ENCODE measurements at places on chromosomes 3 and 15. TPM values are rescaled to one million over a fixed set of nuclear protein-coding genes. Genes with fewer than 3 reads are reported as not detected.

- no peak overlapping the region for H3K27ac ChIP-seq
- H3K36me3 ChIP-seq, result peaks cover 5% of the 10 kb centered on the region
- H3K4me3 ChIP-seq, result no peak overlapping the region
- no peaks in the 10 kb centered on the region for H3K27me3 ChIP-seq
- no peak for DNase-seq
These were observed 40.6 kb downstream of the SLC25A26 start for GRCh38 chr3:66261355-66261754.

DNA sequence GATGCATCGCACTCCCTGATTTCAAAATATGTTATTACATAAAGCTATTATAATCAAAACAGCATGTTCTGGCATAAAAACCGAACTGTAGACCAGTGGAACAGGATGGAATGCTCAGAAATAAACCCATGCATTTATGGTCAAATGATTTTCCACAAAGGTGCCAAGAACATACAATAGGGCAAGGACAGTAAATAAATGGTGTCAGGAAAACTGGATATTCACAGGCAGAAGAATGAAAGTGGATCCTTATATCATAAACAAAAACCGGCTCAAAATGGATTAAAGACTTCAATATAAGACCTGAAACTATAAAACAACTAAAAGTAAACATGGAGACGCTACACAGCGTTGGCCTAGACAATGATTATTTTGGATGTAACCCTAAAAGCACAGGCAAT, 22.6 kb downstream of the USP50 start:
- no peak for DNase-seq
- no peak overlapping the region for H3K27ac ChIP-seq
- H3K36me3 ChIP-seq, result no peaks in the 10 kb centered on the region
- H3K4me3 ChIP-seq, result no peak overlapping the region
- no peaks in the 10 kb centered on the region for H3K27me3 ChIP-seq

DNA sequence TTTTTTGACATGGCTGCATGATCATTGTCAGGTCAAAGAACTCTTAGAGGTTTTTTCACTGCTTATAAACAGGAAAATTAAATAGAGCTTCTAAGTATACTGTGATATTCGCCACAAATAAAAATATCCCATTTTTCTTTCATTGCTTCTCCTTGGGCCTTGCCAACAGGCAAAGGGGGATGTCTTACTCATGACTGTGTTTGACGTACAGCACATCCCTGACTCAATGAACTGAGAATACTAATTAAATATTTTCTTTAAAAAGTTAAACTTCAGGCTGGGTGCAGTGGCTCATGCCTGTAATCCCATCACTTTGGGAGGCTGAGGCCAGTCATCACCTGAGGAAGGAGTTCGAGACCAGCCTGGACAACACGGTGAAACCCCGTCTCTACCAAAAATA, 41.4 kb upstream of the CCDC80 start:
- H3K4me3 ChIP-seq, result no peak overlapping the region
- peaks cover 32% of the 10 kb centered on the region for H3K4me1 ChIP-seq
- no peak for DNase-seq
- no peak overlapping the region for H3K27ac ChIP-seq
- H3K27me3 ChIP-seq, result no peaks in the 10 kb centered on the region

DNA sequence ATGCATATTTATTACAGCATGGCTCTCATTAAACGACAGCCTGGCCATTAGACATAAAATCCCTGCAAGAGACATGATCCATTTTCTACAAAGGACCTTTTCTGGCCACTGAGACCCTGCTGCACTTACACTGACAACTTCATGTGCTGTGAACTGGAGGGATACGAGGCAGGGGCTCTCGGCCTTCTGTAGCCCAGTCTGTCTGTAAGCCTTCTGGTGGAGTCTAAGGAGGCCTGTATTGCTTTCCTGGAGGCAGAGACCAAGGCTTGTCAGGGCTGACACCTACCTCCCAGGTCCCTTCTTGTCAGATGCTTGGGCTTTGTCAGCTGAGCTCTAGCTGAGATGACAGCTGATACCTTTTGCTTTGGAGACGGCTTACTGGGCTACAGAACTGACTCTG, 776.9 kb upstream of the ARPP21 start:
- H3K4me1 ChIP-seq, result no peaks in the 10 kb centered on the region
- no peaks in the 10 kb centered on the region for H3K36me3 ChIP-seq
- H3K27me3 ChIP-seq, result no peaks in the 10 kb centered on the region
- H3K27ac ChIP-seq, result no peak overlapping the region
- no peak overlapping the region for H3K4me3 ChIP-seq
- DNase-seq, result no peak

The CPLX3 gene
- total RNA-seq, result not detected

The FILIP1L gene
- total RNA-seq, result 30.6 TPM
